ENCODE measurements at places on chromosomes 1 and 21. TPM values are rescaled to one million over a fixed set of nuclear protein-coding genes. Genes with fewer than 3 reads are reported as not detected.

OLIG2 gene
- total RNA-seq = not detected

TMEM69 gene
- 7.7 TPM for total RNA-seq

TNFRSF1B gene
- total RNA-seq = 3.0 TPM

ALDH9A1 gene
- total RNA-seq = 123 TPM

FCRL5 gene
- not detected for total RNA-seq

All from smooth muscle cell of the umbilical artery (primary cell).